ENCODE measurements at places on chromosomes 2 and 18.

- DNase-seq = no peak
Measured at GRCh38 chr2:120850551-120850950, 114.9 kb downstream of the GLI2 start.

- no peak for DNase-seq
Measured at GRCh38 chr2:8661736-8662135, 20.1 kb upstream of the ID2 start.

- DNase-seq = no peak
Measured at GRCh38 chr2:202494300-202495229, 118.4 kb downstream of the BMPR2 start.

DNA sequence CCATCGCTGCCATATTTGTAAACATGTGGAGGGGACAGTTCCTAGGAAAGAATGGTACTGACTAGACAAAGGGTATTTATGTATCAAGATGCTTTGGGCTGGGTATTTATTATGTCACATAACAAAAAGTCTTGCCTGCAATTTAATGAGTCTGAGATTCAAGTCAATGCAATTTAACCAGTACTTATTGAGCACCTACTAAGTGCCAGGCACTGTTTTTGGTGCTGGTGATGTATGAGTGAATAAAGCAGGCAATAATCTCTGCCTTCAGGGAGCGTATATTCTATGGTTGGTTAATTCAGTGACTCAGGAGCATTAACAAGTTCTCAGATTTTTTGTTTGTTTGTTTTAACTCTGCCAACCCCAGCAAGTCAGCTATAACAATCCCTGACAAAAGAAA, 24.6 kb upstream of the ACVR1 start:
- DNase-seq = no peak

- no peak for DNase-seq
Measured at GRCh38 chr2:231196592-231196991, 1.8 kb upstream of the ARMC9 start.

- no peak for DNase-seq
Measured at GRCh38 chr2:121801916-121802315, 46.5 kb downstream of the TSN start.
